HFF-Myc (cell line): ENCODE measurements at places on chromosomes 11 and 22.

DNA sequence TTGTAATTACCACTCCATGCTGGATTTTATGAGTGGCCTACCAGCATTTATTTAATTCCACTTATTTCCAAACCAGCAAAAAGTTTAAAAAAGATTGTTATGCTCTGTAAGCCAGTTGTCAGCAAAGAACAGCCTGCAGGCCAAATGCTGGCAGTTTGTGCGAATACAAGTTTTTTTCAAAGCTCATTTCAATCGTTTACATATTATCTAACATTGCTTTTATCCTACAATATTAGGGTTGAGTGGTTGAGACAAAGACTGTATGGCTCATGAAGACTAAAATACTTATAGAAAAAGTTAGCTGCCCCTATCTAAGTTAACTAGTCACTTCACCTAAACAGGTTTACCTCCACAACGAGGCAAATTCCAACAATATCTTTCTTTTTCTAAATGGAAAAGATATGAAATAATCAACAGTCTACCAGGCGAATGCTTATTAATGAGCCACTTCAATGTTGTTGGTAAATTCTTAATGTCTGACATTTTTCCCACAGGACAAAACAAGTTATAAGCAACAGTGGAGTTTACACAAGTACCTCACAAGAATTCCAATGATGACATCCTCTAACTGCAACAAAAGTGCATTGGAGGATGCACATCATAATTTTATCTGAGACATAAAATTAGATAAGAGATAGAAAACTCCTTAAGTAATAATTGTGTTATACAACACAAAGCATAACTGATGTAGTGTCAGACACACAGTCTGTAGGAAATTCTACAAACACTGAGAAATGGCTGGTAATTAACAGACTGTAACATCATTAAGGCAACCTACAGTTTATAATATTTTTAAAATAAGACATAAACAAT is 35.8 kb upstream of the POU2AF2 start:
- no peak for DNase-seq

GRCh38 chr22:47163481-47163855 is 401.0 kb downstream of the TBC1D22A start:
- no peak for DNase-seq

DNA sequence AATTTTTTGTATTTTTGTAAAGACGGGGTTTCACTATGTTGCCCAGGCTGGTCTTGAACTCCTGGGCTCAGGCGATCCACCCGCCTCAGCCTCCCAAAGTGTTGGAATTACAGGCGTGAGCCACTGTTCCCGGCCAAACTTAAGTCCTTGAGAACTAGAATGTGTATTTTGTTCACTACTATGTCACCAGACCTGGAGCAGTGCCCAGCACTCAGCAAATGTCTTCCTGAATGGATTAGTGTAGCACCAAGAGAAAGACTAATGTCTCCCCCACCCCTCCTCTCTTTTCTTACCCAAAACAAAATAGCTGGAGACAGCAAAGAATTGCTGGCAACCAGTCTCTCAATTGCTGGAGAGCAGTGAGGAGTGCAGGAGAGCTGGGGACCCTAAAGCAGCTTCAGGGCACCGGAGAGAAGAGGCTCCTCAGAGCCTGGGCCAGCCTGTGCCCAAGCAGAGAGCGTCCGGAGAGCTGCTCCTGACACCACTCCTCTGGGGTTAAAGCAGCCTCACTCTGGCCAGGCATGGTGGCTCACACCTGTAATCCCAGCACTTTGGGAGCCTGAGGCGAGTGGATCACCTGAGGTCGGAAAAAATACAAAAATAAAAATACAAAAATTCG is 14.9 kb downstream of the SLC25A18 start:
- DNase-seq: no peak

GRCh38 chr11:36574486-36574885 is 6.7 kb downstream of the RAG1 start:
- no peak for DNase-seq

GRCh38 chr11:107592231-107592590 is 1.3 kb downstream of the ELMOD1 start:
- no peak for DNase-seq

GRCh38 chr11:73995247-73995646 is 12.6 kb upstream of the UCP2 start:
- no peak for DNase-seq

GRCh38 chr11:110968348-110969062 is 256.3 kb upstream of the ARHGAP20 start:
- DNase-seq: no peak

- no peak for DNase-seq
These were observed 16.0 kb downstream of the SLC35F2 start for GRCh38 chr11:107842412-107843100.

DNA sequence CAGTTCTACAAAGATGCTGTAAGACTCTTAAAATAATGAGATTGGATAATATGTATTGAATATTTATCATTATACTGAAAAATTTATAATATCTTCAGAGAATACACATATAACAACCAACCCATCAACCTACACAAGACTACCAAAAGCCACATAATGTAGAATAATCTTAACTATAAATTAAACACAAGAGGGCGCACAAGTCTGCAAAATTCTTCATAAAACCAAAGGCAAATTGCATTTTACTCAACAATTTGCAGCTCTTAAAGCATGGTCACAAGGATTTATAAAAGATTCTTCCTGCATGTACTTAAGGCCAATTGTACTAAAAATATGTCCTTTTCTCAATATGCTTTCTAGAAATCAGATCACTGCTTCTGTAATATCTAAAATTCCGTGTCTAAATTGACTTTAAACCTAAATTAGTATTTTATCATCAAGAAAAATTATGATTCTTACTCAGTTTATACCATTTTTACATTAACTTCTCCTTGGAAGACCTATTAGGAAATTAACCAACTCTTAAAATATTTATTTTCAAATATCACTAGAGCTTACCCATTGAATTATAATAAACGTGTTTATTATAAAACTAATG is 79.0 kb downstream of the TTC28 start:
- DNase-seq: peak; percentile 36

DNA sequence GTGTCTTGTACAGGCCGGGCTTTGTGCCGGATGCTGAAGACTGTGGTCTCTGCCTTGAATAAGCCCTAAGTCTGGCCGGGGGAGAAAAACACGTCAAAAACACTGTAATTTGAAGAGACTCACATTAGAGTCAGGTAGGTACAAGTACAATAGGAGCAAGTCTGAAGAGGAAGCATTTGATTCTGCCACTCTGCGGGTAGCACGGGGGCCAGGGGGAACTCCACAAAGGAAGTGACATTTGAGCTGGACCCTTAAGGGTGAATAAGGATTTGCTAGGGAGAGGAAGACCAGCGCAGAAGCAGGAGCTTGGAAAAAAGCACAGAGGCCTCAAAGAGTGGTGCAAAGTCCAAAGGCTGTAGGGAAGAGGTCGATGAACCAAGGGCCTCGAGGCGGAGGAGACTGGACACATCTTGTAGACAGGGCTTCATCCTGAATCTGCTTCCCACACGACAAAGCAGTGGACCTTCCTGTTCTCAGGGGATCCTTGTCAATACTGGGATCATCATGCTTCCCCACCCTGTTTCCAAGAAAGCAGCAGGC is 38.7 kb downstream of the BUD13 start:
- no peak for DNase-seq

DNA sequence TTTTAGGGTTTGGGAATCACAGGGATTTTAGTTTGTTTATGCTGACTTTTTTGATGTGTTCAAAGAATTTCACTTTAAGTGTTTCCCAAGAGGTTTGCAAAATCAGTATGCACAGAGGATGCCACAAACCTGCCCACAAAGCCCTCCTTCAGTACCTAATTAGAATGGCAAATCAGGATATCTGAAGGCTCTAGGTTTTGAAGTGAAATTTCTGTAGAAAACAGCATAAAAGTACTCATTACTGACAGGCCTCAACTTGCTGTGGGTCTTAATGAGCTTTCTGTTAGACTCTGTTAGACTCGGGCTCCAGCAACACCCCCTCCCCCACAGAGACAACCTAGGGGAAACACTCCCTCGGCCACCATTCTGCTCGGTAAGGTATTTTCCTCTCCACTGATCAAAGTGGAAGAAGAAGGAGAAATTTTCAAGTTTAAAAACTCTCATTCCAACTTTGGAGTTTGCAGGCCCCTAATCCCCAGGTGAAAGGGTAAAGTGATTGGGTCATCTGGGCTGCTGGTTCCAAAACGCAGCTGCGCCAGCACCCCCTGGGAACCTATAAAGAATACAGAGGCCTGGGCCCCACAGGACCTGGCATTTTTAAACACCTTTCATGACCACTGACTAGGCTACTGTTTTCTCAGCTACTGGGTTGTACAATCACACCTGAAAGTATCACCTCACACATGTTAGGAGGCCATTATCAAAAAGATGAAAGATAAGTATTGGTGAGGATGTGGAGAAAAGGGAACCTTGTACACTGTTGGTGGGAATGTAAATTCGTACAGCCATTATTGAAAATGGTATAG is 67.5 kb downstream of the PLEKHA7 start:
- no peak for DNase-seq

- no peak for DNase-seq
These were observed 746.2 kb downstream of the NELL1 start for GRCh38 chr11:21415606-21416005.

DNA sequence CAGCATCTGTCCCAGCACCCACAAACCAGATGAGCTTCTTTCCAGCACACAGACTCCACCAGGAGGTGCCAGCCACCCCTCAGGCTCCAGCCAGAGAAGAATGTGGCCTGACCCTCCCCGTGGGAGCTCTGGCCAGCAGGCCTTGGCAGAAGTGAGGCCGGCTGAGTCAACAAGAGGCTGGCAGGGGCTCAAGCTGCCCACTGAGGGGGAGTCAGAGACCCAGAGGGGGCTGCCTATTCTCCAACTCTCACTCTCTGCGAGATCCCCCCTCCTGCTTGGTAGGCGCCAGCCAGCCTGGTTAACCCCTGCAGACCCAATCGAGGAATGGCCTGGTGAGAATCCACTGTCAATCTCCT is 10.6 kb upstream of the CDC42EP1 start:
- DNase-seq: no peak

- DNase-seq: no peak
These were observed 165.2 kb downstream of the PGR start for GRCh38 chr11:100964435-100964834.

DNA sequence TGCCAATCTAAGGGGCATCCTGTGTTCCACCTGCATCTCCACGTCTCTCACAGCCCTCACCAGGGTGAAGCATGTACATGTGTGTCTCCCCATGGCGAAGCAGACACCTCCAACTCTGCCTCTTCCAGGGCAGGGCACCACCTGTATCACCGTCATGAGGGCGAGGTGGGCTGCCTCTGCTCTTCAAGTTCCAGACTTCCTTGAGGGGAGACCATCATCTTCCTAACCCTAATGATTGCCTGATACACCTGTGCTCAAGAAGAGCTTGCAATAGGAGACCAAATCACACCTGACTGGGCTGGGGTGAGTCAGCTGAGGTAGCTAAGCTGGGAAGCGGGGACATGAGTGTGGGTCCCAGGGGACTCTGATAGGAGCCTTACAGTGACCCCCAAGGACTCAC is 43.7 kb downstream of the GAB4 start:
- no peak for DNase-seq

- DNase-seq: no peak
These were observed 160.9 kb downstream of the IGLL1 start for GRCh38 chr22:23419171-23419570.

DNA sequence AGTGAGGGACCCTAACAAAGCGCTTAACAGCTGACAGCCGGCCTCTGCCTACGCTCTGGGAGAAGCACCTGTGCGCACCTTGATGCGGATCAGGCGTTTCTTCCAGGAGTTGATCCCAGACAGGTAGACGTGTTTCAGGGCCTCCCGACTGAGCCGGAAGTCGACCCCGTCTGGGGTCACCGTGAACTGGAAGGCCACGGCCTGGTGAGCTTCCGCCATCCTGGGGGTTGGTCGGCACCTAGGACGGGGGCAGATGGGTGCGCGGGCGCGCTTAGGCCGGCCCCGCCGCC is 585 bp downstream of the CPT1B start:
- no peak for DNase-seq

DNA sequence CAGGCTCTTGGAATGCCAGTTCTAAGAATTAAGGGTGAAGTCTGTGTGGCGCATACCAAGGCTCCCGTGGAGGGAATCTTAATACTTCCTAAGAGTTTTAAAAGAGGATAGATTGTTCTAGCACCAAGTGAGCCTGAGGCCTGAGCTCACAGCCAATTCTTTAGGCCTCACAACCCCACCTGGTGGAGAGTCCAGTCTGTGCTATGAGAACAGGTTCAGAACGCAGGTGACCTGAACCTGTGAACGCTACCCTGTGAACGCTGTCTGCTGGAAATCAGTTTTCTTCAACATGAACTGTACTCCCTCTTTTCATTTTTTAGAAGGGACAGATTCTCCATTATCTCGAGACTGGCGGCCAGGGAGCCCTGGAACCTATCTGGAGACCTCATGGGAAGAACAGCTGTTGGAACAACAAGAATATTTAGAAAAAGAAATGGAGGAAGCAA is 43.2 kb upstream of the DLAT start:
- no peak for DNase-seq

DNA sequence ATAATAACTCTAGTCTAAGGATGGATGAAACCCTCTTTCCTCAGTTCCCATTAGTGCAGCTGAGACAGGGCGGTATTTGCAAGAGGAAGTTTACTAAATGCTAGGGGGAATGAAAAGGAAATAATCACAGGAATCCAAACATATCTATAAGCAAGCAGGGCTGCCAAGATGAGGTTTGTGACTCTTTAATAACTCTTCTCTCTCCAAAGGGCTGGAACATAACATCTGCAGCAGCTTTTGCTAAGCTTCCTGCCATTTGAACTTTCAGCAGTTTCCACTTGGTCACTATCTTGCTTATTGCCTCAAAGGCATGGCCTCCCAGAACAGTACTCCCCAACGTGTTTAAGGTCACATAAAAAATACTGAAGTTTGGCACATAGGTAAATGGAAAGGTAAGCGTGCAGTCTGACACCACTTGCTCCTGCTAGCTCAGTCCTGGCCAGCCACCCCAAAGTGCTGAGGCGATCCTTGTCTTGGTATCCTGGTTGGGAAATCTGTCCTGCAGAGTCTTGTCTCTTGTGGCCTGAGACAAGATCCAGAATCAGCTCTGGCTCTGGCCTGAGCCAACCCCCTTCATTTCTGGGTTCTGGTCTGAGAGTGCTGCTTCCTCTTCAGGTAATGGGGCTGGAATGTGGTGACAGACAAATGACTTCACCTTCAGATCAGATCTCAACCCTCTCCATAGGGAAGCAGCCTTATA is 81.8 kb downstream of the KCNC1 start:
- no peak for DNase-seq

DNA sequence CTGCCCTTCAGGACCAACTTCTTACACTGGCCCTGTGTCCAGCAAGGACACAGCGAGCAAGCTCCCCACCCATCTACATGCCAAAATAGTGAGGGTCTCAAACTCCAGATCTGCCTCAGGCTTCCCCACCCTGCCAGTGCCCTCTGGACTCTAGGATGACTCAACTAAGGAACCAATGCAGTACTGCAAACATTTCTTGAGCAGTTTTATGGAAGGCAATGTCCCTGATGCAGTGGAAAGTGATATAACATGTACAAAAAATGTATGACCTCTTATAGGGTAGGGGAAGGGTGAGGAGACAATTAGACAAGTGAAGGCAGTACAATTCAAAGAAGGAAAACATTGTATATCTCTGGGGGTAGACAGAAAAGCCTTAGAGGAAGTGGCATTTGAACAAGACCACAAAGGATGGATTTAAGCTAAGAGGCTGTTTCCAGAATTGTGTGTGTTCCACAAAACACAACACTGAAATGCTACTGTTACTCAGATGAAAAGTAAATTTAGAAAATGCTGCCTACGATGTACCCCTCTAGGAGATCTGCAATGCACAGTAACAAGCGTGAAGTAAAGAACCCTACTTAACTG is 47.3 kb downstream of the RAB30 start:
- DNase-seq: no peak
